ENCODE measurements at places on chromosomes 1 and 21.

DNA sequence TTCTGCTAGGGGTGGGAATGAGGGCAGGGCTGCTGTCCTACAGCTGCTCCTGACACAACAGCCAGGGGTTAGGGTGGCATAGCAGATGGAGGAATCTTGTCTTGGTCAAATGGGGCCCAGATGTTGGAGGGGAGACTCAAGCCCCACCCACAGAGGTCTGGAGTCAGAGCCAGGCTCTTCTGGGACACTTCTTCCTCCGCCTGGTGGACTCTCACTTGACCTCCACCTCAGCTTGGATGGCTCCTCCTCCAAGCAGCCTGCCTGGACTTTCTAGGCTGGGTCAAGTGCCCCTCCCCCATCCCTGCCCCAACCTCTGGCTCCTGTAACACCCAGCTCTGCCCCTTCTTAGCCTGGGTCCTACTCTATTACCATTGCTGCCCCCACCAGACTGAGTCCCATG, 35.5 kb downstream of the EPHA2 start:
- no peak for DNase-seq

DNA sequence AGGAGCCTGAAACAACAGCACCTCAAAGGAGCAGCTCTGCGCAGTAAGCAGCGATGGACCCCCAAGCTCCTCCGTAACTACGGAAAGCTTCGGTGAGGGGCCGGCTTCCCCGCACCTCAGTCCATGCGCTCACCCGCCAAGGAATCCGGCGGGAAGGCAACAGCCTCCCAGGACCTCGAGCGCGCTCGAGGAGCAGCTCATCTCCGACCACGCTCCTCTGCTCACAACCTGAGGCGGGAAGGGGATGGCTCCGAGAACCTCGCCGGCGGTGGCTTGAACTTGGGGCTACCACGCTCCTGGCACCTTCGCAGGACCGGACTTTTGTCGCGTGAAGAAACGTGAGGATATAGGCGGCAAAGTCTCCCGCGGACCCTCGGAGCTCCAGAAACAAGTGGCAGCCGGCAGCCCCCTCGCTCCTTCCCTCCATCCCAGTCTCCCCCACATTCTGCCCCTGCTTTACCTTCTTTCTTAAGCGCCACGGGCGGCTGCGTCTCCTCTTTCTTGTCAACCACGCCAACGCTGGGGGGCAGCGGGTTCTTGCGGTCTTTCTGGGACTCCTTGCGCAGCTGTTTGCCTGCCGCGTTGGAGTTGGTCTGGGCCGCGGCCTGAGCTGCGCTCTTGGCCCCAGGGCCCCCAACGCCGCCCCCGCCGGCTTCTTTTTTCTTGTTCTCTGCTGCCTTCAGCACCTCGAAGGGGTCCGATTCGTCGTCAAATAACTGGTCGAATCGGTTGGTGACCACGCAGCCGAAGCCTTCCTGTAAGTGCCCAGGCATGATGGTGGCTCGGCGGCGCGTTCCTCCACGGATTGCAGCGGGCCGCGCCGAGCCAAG, 459 bp downstream of the SERBP1 start:
- peak; percentile 26 for DNase-seq

DNA sequence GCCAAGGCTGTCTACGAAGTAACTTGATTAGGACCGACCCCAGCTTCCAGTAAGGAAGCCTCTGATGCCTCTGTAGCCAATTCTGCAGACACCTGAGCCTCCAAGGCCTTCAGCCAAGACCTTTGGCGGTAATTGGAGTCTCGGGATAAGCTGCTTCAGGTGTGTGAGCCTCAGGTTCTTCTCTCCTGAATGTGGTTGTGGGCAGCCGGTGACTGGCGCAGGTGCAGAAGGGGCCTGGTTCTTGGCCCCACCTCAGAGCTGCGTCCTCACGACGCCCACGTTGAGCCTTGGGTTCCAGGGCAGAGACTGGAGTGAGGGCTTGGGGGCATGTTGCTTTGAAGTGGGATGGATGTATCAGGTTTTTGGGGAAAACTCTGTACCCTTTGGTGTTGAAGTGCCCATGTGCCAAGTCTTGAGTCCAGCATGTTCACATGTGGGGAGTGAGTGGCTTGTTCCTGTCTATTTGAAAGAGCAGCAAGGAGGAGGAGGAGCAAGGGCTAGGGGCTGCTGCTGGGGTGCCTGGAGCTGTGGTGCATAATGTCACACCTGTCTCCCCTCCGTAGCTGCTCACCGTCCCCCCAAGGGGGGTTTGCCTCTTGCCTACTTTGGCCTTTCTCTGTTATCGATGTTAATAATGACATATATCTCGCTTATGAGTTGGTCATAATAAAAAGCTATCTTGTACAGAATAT, 1.4 kb downstream of the PSEN2 start:
- no peak for DNase-seq

DNA sequence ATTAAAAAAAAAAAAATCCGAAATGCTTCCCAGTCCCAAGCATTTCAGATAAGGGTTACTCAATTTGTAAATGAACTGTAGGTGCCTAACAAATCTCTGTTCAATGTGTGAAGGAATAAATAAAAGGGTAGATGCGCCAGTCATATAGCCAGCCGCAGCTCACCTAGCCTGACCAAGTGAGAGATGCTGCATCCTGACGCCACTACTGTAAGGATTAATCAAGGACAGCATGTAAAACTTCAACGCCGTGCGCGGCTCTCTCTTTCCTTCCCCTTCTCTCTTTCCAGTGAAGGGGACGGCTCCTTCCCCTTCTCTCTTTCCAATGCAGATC, 441 bp downstream of the PPT1 start:
- no peak for DNase-seq
